ENCODE measurements at places on chromosomes 12 and 14. TPM values are rescaled to one million over a fixed set of nuclear protein-coding genes. Genes with fewer than 3 reads are reported as not detected.

- no peak for DNase-seq
Observed at GRCh38 chr12:12983420-12984035, 16.5 kb downstream of the HEBP1 start.

The TSHR gene
- polyA plus RNA-seq: not detected

GRCh38 chr12:120231316-120232011 lies 30.6 kb upstream of the RPLP0 start:
- peak; percentile 74 for DNase-seq

The CIROP gene
- not detected for polyA plus RNA-seq

- peak; percentile 69 for DNase-seq
Observed at GRCh38 chr12:98745578-98746391, 100.7 kb downstream of the APAF1 start.

The HOXC9 gene
- polyA plus RNA-seq: not detected
